ENCODE measurements at places on chromosomes 3 and 15.

DNA sequence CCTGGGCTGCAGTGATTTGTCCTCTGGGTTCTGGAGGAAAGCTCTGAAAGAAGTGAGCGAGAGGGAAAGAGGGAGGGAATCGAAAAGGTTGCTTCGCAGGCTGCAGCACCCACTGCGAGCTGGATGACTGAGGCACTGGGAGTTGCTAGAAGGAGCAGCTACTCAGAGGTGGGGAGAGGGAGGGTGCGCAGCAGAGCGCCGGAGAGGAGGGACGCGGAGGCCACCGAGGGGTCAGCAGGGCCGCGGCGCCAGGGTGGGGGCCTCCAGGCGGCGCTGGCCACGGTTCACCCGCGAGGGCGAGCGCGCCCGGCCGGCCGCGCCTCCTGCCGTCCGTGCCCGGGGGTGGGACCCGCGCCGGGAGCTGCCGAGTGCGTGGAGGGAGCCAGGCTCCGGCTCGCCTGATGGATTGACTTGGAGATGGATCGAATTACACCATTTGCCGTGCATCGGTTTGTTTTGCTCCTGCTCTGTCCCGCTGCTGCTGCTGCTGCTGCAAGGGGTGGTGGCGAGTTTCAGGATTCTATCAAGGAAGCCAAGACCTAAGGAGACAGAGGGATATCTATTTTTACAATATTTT lies at the start of gene SEMA6D:
TSS of gene SEMA6D (plus strand) at position 470 of the 577 bp plus-strand sequence. CDS start 42,294 bp downstream, outside the sequence.
- peak; percentile 85 for DNase-seq

DNA sequence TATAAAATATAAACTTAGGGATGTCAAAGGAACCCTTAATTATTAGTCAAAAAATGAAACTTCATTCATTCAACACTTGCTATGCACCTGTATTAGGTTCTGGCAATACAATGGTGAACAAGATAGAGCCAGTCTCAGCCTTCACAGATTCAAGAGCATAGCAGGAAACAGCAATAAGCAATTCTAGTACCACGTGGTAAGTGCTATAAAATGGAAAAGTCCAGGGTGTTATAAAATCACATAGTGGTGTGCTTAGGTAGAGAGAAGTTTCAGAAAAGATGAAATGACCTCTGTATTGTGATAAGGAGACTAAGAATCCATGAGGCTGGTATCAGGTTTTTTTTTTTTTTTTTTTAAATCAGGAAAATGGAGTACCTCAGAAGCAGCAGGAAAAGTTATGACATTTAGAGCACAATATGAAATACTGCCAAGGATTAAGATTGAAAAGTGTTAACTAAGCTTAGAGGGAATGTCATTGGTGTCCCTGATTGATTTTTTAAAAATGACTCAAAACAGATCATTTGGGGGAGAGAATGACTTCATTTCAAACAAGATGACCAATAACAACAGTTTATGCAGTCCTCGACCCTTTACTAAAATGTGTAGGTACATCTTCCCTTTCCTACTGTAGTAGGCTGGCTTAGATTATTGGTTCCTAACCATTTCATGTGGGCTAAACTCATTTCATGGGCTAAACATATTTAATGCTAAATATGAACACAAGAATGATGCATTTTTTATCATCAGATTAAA lies 5.0 kb downstream of the TOMM70 start:
- DNase-seq, result no peak

GRCh38 chr3:152156880-152157279 lies 111.8 kb upstream of the MBNL1 start:
- DNase-seq, result no peak

DNA sequence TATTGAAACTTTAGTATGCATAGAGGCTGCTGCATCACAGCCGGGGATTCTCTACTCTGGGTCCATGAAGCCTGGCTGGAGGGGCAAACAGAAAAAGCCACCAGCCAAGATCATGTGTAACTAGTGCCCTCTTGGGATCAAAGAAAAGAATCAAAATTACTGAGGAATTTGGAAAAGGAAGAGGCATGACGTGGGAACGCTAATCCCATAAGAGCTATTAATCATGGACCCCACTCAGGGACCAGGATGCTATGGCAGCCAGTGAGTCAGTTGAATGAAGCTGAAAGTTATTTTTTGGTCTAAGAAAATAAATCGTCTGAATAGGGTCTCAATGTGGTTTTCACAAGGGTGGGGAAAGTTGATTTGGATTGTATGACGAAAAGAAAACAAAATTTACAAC lies 1165.1 kb downstream of the ROBO2 start:
- peak; percentile 67 for DNase-seq

DNA sequence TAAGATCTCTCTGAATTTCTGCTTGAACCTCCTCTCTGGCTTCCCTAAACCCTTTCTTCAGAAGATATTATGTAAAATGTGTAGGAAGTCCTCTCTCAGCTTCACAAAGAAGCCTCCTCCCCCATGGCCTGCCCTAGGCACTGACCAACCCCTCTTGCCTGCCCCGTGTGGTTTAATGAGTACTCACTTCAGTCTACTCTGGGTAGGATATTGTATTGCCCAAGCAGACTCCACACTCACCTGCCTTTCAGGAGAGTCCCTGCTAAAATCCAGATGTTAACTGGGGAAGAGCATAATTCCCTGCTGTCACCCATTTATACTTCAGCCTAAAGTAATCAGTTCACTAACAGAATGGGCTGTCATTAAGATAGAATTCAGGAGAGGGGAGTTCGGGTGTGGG lies 2.6 kb upstream of the AGBL1 start:
- no peak for DNase-seq

DNA sequence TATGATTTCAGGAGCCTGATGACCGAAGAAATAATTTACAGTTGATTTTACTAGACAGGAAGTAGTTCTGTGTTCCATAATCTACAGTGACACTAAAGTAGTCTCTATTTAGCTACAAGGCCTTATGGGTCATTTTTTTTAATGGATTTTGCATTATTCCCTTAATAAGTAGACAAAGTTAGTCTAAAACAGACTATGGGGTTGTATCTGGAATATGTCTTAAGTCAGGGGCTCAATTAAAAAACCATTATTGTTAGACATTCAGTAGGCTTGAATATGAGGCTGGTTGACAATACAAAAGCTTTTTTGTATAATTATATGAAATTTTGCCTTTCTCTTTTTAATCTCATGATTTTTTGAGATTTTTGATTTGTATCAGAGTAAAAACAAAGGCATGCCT lies 820.0 kb upstream of the SEMA6D start:
- no peak for DNase-seq

- peak; percentile 29 for DNase-seq
Measured at GRCh38 chr3:73453666-73454065, 171.1 kb downstream of the PDZRN3 start.

GRCh38 chr15:52154896-52155865 lies 36.0 kb downstream of the GNB5 start:
- DNase-seq, result no peak

- DNase-seq, result no peak
Measured at GRCh38 chr15:60418096-60418495, 20.3 kb upstream of the ANXA2 start.

GRCh38 chr15:65406424-65407000 lies 16.2 kb downstream of the IGDCC4 start:
- no peak for DNase-seq

- DNase-seq, result peak; percentile 54
Measured at GRCh38 chr15:62847900-62848489, 194.6 kb upstream of the TPM1 start.

- no peak for DNase-seq
Measured at GRCh38 chr3:19147905-19148767, at the start of gene KCNH8. Gene KCNH8, plus strand, starts transcription at chr3:19148510. Its CDS starts 210 bp downstream, at chr3:19148720.

- DNase-seq, result no peak
Measured at GRCh38 chr15:37885651-37886050, 48.8 kb upstream of the TMCO5A start.

DNA sequence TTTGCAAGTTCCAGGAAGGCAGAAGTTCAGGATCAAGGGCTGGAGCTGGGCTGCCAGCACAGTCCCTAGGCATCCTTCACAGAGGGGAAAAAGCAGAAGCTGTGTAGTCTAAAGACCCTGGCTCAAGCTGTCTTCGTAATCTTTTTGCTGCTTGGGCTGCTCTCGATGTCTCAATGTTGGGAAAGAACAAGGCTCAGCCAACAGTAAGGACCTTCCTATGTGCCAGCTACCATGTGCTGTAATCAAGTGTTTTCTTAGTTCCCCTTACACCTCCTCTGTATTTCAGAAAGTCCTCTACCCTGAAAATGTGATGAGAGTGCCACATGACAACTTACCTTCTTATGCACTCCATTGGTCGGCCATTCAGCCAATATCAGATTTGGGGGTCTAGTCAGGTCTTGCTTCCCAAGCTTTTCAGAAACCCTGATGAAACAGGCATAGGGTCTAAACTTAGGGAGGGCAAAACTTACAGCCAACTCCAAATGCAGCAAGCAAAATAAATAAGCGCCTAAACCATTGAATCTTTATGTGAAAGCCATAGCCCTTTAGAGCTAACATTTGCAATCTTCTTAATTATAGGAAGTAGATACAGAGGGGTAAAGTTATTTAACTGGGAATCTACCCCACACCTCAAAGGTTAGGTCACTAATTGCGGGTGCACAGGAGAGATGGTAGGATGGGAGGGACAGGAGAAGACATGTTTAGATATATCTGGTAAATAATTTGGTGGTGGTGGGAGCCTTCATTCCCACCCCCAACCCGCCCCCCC lies 1.2 kb upstream of the EDEM1 start:
- no peak for DNase-seq

GRCh38 chr15:83922649-83923294 lies 268.8 kb downstream of the ADAMTSL3 start:
- DNase-seq, result no peak

DNA sequence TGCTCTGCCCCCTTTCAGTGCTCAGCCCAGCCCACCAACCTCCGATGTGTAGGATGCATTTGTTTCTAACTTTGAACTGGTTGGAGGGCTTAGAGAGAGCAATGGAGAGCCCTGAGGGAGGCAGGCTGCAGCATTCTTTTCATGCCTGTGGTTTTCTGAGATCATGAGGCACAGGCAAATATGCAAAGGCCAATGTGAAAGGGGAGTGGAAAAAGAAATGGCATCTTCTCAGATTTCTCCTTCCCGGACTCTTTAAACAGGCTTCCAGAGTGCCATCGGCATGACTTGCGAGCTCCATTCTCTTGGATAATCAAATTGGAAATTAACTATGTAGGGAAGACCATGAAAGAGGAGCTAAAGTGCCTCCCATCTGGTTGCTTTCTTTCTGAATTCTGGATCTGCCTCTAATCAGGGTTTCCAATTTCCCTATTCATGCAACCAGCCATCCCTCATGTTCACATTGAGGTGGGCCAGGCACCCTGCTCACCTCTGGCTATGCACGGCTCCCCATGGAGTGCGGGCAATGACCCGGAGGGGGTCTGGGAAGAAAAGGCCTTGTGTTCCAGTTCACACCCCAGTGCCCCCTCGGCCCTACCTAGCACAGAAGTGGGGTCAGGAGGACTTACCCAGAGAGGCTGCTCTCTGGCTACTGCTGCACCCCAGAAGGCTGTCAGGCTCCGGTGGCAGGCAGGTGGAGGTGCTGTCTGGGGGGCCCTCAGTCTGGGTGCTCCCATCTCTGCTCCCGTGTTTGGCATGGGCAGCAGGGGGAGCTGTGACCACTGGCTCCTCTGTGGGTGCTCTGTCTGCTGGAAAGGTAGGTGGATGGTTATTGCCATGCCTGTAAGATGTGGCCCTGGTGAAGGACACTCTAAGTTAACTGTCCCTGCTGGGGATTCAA lies 16.1 kb downstream of the AMOTL2 start:
- peak; percentile 96 for DNase-seq

- peak; percentile 99 for DNase-seq
Measured at GRCh38 chr3:149575961-149576564, 81.8 kb downstream of the WWTR1 start.

DNA sequence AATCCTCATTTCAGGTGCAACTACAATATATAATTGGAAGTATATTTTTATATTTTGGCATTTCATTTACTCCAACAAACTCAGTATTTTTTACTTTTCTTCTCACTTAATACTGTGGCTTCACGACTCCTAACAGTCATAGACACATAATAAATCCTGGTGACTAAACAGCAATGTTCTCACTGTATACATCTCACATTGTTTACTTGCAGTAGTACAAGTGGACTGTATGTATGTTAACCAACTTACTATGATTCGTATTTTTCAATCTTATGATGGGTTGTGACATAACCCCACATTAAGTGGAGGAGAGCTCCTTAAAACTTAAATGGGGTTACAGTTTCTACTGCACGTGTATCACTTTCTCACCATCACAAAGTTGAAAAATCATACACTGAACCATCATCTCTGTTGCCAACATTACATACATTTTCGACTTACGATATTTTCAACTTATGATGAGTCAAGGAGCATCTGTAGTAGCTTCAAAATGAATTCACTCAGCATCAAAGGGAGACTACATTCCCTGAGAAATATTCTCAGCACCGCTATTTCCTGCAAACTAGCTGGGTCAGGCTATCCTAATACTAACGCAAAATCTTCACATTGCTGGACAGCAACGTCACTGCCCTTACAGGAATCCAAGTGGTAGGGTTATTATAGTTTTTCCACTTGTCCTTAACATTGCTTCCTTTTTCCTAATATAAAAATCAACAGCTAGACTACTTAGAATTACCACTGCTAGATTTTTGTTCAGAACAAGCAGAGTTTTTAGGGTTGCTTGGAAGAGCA lies 7.3 kb downstream of the ADAM10 start:
- DNase-seq, result peak; percentile 92

GRCh38 chr3:8128686-8129085 lies 372.9 kb upstream of the LMCD1 start:
- no peak for DNase-seq

GRCh38 chr15:67895237-67895636 lies 55.4 kb upstream of the RNU6-1 start:
- no peak for DNase-seq

DNA sequence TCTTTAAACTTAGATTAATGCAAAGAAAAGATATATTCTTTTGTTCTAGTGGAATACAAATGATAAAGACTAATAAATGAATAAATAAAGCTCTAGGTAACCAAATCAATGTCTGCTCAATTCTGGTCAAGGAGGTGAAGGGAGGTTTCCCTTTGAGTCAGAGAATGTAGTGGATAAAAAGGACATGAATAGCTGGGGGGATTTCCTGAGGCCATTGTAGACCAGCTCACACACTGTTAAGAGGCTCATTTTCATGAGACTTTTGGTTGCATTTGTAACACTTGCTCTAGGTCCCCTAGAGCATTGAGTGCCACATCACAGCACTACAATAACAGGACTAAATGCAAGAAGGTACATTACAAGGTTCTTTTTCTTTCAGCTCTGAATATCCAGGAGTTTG lies 170.7 kb downstream of the TIGIT start:
- no peak for DNase-seq

Data from IMR-90 (cell line).